Caco-2 (cell line): ENCODE measurements at places on chromosomes 6 and 20. TPM values are rescaled to one million over a fixed set of nuclear protein-coding genes. Genes with fewer than 3 reads are reported as not detected.

GRCh38 chr6:90993770-90994169 is 406.9 kb upstream of the MAP3K7 start:
- H3K4me3 ChIP-seq = no peak overlapping the region
- DNase-seq = no peak
- no peaks in the 10 kb centered on the region for H3K36me3 ChIP-seq
- H3K27ac ChIP-seq = no peak overlapping the region
- H3K27me3 ChIP-seq = no peaks in the 10 kb centered on the region

DNA sequence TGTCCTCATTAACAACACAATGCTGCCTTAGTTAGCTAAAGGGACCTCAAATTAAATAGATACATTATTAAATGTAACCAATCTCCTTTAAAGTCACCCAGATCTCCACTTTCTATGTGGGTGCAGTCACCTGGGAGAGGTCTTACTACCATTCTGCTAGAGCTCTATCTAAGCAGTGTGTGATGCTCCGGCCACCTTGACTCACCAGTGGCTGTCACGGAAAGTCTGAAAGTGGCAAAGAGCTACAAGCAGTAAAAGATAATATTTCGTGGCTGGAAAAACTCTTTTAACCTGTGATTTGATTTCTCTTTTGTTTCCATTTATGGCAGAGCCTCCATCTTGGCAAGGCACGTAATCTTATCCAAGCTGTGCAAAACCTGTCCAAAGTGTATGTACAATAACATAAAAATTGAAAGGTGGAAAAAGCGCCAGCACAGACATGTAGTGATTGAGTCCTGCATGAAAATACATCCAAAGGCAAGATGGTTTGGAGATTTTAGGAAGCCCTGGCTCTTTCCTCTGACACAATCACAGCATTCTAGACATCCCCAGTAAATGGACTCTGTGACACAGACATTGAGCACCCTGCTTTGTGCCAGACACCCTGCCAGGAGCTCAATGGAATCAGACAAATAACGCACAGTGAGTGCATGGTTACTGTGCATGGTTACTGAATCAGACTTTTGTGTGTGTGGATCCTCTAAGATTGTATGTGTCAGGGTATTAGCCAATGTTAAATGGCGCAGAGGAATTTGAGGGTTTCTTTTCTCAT is 116.6 kb downstream of the ADAT2 start:
- no peak overlapping the region for H3K4me3 ChIP-seq
- no peaks in the 10 kb centered on the region for H3K27me3 ChIP-seq
- H3K27ac ChIP-seq = no peak overlapping the region
- DNase-seq = no peak
- no peaks in the 10 kb centered on the region for H3K36me3 ChIP-seq
- no peaks in the 10 kb centered on the region for H3K4me1 ChIP-seq

DNA sequence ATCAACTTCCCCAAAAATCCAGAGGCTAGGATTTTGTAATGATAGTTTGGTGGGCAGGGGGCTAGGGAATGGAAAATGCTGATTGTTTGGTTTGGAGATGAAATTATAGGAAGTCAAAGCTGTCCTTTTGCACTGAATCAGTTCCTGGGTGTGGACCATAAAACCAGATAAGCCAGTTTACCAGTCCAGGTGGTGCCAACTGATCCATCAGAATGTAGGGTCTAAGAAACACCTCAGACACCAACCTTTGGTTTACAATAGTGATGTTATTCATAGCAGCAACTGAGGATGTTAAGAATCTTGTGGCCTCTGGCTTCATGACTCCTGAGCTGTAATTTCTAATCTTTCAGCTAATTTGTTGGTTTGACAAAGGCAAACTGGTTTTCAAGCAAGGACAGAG is 496.6 kb upstream of the EPHA7 start:
- H3K27me3 ChIP-seq = no peaks in the 10 kb centered on the region
- no peak overlapping the region for H3K27ac ChIP-seq
- H3K4me3 ChIP-seq = no peak overlapping the region
- no peaks in the 10 kb centered on the region for H3K4me1 ChIP-seq
- no peak for DNase-seq

DNA sequence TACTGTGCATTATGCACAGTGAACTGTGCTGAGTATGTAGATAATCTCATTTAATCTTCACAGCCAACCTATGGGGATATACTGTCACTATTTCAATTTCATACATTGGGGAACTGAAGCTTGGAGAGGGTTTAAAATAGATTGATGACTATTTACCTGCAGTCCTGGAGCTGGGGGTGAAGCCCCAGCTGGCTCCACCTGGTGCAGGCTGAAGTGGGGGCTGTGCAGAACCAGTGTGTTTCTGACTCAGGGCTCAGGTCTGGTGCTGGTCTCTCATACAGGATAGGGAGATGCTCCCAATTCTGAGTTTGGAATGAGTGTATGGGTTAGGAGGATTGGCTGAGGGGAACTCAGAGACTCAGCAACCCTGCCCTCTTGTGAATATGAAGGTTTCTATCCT is 176.1 kb upstream of the CEP162 start:
- H3K4me3 ChIP-seq = no peak overlapping the region
- DNase-seq = no peak
- H3K4me1 ChIP-seq = no peaks in the 10 kb centered on the region
- no peaks in the 10 kb centered on the region for H3K27me3 ChIP-seq
- H3K36me3 ChIP-seq = no peaks in the 10 kb centered on the region
- H3K27ac ChIP-seq = no peak overlapping the region

DNA sequence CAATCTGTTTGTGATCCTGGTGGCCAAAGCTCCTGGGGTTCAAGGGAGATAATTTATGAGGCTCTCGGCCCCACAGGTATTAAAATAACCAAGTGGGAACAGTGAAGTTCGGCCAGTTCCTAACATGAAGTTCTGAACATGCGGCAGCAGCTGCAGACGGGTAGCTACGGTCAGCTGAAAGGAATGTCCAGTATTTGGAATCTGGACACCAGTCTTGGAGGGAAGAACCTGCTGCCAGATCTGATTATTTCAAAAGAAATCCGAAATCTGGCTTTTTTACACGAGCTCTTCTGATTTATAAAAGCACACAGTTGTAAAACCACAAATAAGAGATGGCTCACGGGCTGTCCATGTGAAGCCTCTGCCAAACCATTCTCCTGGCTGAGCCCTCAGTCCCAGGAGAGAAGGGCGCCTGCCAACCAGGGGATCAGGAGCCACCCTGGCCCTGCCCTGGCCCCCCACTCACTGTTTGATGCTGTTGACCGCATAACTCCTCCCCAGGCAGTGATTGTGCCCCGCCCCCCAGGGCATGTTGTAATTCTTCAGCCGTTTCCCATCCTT is 28.2 kb upstream of the KCNB1 start:
- H3K27me3 ChIP-seq = no peaks in the 10 kb centered on the region; the same call in none of the 2 replicates
- no peak overlapping the region for H3K27ac ChIP-seq
- H3K4me1 ChIP-seq = peaks cover 8% of the 10 kb centered on the region
- DNase-seq = no peak

DNA sequence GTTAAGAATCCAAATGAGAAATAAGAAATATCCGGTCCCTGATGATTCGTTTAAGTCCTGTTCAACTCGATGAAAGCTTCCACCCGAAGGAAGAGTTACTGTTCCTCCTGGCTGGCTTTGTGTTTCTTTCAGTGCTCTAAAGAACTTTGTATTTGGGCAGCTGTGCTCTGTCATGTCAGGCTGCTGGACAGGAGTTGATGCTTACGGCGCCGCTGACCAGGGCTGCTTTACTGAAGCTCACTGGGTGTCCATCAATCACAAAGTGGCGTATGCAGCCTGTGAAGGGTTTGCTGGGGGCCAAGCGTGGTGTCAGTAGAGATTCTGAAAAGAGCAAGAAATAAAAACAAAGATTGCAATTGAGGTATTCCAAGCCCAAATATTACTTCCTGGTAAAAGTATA is 21.9 kb downstream of the FAM229B start:
- no peaks in the 10 kb centered on the region for H3K27me3 ChIP-seq
- H3K4me3 ChIP-seq = no peak overlapping the region
- H3K4me1 ChIP-seq = no peaks in the 10 kb centered on the region
- DNase-seq = no peak
- no peak overlapping the region for H3K27ac ChIP-seq

DNA sequence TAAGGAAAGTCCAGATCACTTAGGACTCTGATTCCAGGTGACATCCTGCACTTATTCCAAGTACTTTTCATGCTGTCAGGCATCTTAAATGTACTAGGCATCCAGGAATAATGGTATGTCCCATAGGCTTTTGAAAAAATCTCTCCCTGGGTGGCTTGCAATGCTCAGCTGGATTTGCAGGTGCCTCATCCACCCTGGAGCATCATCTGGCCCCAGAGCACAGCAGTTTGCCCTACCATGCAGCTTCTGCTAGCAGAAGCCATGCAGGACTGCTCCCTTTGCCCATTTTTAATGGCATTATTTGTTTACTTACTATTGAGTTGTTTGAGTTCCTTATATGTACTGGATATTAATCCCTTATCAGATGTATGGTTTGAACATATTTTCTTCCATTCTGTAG is 45.2 kb downstream of the DZANK1 start:
- no peak overlapping the region for H3K27ac ChIP-seq
- H3K27me3 ChIP-seq = no peaks in the 10 kb centered on the region
- no peak overlapping the region for H3K4me3 ChIP-seq

DNA sequence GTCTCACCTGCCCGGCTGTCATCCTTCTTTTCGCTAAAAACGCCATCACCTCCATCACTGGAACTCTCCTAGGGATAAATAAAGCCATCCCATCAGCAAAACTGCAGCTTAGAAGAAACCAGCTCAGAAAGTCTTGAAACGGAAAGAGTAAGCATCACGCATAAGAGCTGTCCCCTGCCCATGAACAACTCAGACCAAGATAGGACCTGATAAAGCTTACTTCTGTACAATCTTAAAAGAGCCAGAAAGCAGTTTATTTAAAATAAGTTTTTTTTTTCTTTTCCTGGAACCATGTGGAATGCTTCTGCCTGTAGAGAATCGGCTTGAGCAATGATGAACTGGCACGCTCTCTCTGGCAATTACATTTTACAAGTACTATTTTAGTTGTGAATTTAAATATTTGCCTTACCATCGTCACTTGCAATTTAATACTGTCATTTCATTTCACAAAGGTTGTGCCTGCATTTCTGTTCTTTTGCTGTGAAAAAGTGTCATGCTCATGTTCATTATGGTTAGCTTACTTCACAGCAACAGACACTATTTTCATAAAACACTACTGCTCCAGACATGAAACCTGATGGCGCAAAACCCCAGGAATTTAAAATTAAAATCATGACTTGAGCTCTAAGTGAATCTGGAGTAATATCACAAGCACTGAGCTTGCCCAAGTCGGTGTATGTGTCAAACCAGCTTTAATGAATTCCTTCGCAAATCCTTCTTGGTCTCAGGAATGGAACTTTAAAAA is 59.6 kb upstream of the EMILIN3 start:
- H3K4me3 ChIP-seq = no peak overlapping the region
- peaks cover 15% of the 10 kb centered on the region for H3K36me3 ChIP-seq
- H3K27me3 ChIP-seq = no peaks in the 10 kb centered on the region
- H3K27ac ChIP-seq = no peak overlapping the region
- DNase-seq = no peak
- peaks cover 30% of the 10 kb centered on the region for H3K4me1 ChIP-seq

DNA sequence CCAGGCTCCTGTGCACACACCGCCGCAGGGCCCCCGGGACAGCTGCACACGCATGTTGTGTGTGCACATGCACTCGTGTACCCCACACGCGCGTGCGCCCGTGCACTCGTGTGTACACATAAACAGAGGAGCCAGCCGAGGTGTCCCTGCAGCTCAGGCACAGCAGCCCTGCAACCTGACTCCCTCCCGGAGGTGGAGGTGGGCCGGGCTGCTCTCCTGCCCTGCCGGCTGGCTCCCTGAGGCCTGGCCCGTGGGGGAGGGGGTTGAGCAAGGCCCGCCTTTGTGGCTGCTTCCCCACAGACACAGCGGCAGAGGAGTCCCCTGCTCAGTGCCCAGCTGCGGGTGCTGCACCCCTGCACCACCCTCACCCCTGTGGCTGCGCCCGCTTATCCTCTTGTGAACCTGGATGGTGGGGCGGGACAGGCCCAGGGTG is 624 bp downstream of the RBBP8NL start:
- H3K4me1 ChIP-seq = peaks cover 90% of the 10 kb centered on the region
- H3K27ac ChIP-seq = peak overlapping the region; percentile 88
- H3K4me3 ChIP-seq = peak overlapping the region; percentile 41
- H3K36me3 ChIP-seq = peaks cover 7% of the 10 kb centered on the region
- peak; percentile 82 for DNase-seq
- H3K27me3 ChIP-seq = no peaks in the 10 kb centered on the region

- H3K36me3 ChIP-seq = no peaks in the 10 kb centered on the region
- no peak overlapping the region for H3K4me3 ChIP-seq
- no peak overlapping the region for H3K27ac ChIP-seq
Observed at GRCh38 chr6:149331043-149331807, 13.7 kb downstream of the TAB2 start.

DNA sequence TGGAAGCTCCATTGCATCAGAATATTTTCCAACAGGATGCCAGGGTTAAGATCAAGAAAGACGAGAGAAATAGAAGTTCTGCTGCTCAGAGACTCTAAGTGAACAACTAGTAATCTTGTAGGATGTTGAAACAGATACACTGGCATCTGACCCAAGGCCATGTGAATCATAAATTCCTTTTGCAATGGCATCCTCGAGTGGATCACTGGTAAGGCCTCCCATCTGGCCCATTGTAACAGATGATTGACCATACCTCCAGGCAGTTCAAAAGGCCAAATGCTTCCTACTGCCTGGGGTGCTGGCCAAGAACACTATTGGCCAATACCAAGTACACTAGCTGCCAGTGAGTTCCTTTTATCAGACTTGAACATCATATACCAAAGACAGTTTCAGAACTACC is 9.9 kb upstream of the SLC17A3 start:
- no peaks in the 10 kb centered on the region for H3K36me3 ChIP-seq
- H3K27me3 ChIP-seq = no peaks in the 10 kb centered on the region
- no peak overlapping the region for H3K4me3 ChIP-seq
- H3K27ac ChIP-seq = no peak overlapping the region
- no peaks in the 10 kb centered on the region for H3K4me1 ChIP-seq
- DNase-seq = no peak

DNA sequence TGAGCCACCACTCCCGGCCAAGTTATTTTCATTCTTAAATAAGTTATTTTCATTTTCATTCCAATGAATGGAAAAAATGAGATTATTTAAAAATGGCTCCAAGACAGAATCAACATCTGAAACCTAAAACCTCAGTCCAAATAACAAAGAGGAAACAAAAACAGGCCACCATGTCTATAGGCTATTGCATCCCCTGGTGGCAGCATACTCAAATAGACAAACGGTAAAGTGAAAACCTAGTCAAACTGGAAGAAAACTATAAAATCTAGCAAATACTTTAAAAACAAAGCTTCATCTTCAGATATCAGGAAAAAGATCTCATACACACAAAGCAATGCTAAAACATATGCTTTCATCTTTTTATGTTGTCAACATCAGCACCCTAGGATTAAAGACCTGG is 20.9 kb downstream of the IL17A start:
- H3K27ac ChIP-seq = no peak overlapping the region
- no peaks in the 10 kb centered on the region for H3K36me3 ChIP-seq
- no peaks in the 10 kb centered on the region for H3K27me3 ChIP-seq
- DNase-seq = no peak
- H3K4me1 ChIP-seq = no peaks in the 10 kb centered on the region

GRCh38 chr6:14166839-14167238 is 49.3 kb downstream of the CD83 start:
- no peaks in the 10 kb centered on the region for H3K4me1 ChIP-seq
- no peak overlapping the region for H3K4me3 ChIP-seq
- no peak for DNase-seq
- H3K36me3 ChIP-seq = no peaks in the 10 kb centered on the region
- H3K27me3 ChIP-seq = no peaks in the 10 kb centered on the region

NRN1 gene
- not detected in 2 replicates for total RNA-seq

CRISP2 gene
- not detected in 2 replicates for total RNA-seq

CCN2 gene
- 13.8 and 16.1 TPM in 2 replicates for total RNA-seq

HLA-DMB gene
- total RNA-seq = not detected in 2 replicates
